ENCODE measurements at places on chromosomes 12 and 14.

DNA sequence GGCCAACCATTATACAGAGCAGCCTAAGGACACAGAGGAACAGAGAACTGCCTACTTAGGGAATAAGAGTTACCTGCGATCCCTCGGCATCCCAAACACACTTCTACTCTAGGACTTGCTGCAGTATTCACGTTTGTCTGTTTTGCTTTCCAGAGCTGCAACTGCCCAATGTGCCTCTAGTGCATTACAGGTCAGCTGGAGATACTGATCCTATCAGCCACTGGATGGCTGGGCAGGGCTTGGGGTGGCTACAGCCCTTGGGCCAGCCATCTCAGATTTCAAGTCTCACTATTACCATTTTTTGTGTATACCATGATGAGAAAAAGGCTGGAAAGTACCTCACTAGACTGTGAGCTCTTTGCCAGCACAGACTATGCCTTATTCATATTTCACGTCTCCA lies 4.6 kb downstream of the ARF3 start:
- no peak for DNase-seq

- DNase-seq, result no peak
Observed at GRCh38 chr14:51636109-51636508, 15.6 kb upstream of the FRMD6 start.

GRCh38 chr12:40181490-40181889 lies 43.3 kb upstream of the LRRK2 start:
- DNase-seq, result no peak

DNA sequence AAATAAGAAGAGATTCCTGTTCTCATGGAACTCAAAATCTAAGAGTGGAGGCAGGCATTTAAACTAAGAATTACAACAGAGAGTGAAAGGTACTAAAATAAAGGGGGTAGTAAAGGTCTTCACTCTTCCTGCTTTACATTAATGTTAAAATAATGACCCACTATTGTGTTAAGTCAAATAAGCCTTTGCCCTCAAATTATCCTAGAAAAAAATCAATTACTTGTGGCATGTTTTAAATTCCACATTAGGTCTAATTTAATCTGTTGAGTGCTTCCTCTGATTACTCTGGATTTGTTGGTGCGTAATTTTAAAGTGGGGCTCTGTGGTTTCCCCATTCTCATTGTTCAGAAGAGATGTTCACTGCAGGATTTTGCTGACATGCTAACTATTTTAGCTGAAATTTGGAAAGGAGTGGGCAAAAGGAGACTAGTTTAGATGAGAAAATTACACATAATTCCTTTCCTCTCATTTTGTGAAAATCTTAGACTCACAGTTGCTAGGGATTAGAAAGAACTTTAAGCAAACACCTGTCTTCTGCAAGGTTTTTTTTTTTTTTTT lies 35.5 kb downstream of the BTG1 start:
- no peak for DNase-seq

GRCh38 chr14:21771671-21772070 lies 98.1 kb upstream of the OR4E1 start:
- DNase-seq, result no peak

GRCh38 chr12:102874819-102875218 lies 42.2 kb downstream of the PAH start:
- DNase-seq, result no peak

- DNase-seq, result no peak
Observed at GRCh38 chr12:1878214-1878613, 40.2 kb downstream of the CACNA2D4 start.

DNA sequence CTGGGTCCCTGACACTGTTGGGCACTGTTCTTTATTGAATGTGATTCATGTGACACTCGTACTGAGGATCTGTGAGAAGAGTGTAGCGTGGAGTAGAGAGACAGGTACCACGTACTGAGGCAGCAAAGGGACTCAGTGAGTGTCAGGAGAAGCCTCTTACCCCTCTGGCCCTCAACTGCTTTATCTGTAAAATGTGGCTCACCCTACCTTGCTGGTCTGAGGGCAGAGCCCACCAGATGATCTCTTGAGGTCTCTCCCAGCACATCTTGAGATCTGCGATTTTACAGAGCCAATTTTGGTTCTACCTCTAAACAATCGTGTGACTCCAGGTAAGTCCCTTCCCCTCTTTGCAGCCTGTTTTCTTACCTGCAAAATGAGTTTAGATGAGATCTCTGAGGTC lies 3.1 kb downstream of the CEBPE start:
- no peak for DNase-seq

DNA sequence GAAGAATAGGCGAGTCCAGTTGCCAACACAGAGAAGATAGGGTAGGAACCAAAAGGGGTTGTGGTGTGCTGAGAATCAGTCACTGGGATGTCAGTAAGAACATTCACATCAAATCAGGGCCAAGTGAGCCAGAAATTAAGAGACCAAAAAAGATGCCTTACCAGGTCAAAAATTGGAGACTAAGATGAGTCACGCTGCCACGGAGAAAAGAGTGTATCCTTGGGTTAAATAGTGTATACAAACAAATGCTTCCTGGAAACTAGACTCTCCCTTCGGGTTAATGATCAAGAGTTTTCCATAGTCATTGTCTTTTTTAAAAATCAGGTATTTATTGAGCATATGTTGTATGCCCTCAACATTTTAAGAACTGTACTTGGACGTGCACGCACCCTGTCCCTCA lies 45.2 kb upstream of the BAZ1A start:
- DNase-seq, result no peak

- no peak for DNase-seq
Observed at GRCh38 chr14:20934148-20934762, 21.0 kb upstream of the RNASE2 start.
